Stimulated activated effector memory CD8-positive, alpha-beta T cell treated with anti-CD3 and anti-CD28 coated beads, Interleukin-12 subunit alpha, Interleukin-12 subunit beta, amount 100 ng/mL, for 72 hours (primary cell): ENCODE measurements at places on chromosomes 13 and 19.
A peak's percentile ranks its signal among the peaks of the same experiment; 100 is the strongest.

DNA sequence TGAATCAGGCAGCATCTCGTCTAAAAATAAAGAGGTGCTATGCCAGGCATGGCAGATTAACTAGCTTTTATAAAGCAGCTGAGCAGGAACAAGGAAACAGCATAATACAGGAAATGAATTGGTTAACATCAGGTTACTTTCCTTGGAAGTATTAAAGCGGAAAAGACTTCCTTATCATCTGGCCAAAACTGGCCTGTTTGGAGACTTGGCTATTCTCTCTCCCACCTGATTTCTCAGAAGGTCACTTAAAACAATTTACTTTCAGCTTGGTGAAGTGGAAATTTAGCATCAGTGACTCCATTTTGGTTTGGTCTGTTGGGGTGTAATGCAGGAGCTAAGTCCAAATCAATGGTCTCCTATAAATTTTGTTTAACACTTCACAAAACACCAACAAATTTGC is 191.6 kb downstream of the NUFIP1 start:
- DNase-seq: no peak

- DNase-seq: no peak
Measured at GRCh38 chr13:31090096-31090495, 71.6 kb downstream of the HSPH1 start.

DNA sequence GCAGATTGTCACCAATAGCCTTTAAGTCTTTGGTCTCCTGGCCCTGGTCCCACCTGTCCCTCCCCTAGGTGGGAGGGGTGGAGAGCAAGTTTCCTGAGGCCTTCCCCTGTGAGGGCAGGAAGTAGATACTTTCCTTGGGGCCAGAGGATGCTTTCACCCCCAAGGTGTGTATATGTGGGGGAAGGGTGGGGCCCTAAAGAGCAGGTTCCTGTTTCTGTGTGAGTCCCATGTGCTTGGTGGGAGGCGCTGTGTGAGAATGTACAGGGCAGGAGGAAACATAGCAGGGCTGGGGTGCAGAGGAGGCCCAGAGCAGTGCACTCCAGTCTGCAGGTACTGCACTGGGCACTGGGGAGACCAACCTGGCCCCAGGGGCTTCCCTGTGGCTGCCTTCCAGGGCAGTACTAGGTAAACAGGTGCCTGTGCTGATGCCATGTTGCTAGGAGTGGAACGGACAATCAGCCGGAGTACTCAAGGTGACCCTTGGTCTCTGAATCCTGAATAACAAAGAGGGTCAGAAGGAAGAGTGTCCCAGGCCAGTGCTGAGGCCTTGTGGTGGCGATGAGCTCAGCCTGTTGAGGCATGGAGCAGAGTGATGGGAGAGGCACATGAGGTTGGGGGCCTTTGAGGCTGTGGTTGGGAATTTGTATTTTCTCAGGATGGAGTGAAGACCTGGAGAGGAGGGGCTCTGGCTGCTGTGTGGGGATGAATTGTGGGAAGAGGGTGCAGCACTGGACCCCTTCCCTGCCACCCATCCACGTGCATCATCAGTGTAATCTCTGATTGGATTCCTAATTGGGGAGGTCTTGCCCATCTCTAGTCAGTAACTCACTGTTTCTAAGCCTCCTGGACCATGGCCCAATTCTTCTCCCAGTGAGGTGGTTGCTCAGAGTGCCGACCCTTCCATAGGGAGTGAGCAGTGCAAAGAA is 5.1 kb downstream of the EGLN2 start:
- no peak for DNase-seq

DNA sequence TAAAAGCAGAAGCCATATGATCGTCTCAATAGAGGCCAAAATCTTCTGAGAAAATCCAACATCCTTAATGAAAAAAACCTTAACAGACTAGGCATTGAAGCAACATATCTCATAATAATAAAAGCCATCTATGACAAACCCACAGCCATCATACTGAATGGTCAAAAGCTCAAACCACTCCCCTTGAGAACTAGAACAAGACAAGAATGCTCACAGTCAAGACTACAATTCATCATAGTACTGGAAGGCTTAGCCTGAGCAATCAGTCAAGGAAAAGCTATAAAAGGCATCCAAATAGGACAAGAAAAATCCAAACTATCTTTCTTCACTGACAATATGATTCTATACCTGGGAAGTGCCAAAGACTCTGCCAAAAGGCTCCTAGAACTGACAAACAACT is 2668.2 kb upstream of the PCDH20 start:
- DNase-seq: no peak

GRCh38 chr13:53782488-53782961 is 753.9 kb downstream of the OLFM4 start:
- DNase-seq: no peak

GRCh38 chr19:5578097-5578846 is 10.5 kb upstream of the TINCR start:
- peak; percentile 65 for DNase-seq

- DNase-seq: no peak
Measured at GRCh38 chr13:66794340-66795031, 435.6 kb downstream of the PCDH9 start.

DNA sequence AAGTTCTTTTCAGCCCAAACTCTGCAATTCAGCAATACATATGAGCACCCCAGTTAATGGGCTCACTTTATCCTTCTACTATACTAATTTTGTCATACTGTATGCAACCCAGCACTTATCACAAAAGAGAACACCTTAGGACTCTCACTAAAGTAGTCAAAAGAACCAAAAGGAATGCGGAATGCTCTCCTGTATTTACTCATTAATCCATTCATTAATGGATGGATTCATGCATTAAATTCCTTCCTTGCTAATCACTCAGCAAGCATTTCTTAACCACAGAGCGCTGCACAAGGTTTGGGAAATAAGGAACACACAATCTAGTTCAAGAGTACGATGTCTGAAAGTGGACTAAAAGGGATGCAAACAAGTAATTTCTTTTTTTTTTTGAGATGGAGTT is 12.8 kb upstream of the DOCK9 start:
- no peak for DNase-seq

DNA sequence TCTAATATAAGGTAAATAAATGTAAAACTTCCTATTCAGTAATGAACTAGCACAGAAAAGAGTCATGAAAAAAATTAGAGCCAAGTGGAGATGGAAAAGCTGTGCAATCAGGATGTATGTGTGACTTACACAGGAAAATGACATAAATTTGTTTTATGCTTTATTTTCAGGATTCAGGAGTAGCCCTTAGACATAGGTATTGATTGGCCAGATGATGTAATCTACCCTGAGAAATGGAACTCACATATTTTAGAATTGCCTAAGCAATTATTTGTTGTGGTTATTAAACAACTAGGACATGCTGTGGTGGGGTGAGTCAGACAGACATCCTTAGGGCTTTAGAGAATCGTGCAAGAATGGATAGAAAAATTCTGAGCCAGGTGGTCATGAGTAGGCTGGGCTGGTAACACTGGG is 110.6 kb downstream of the PCDH9 start:
- DNase-seq: no peak

DNA sequence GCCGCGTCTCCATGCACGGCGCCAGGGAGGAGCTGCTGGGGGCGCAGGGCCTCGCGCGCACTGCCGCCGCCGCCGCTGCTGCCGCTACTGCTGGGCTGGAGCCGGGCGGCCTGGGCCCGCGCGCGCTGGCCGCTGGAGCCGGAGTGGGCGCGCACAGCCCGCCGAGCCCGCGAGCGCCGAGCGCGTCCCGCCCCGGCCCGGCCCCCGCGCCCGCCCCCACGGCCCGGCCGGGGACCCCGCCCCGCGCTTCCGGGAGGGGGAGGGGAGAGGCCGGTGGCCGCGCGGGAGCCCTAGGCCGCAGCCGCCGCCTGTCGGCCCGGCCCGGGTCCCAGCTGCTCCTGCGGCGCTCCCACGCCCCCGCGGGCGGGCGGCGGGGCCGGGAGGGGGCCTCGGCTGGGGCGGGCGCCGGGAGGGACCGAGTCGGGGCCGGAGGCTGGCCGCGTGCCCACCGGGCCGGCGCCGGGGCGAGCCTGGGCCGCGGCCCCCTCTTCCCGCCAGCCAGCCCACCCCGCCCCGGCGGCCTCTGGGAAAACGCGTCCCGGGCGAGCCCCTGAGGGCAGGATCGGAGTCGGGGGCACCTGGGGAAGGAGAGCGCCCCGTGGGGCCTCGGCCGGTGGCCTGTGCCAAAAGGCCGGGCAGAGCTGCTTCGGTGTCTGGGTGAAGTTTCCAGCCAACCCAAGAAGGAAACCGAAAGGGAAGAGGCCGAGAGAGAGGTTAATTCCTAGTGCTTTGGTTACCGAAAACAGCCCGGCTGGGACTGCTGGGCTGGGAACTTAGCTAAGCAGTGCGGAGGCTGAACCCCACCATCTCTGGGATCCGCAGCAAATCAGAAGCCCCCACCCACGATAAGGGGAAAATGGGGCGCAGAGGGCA is at the start of gene STK24:
Gene STK24, minus strand, starts transcription at position 145 of the 873 bp plus-strand sequence. CDS start 321 bp downstream, outside the sequence.
- peak; percentile 66 for DNase-seq

- no peak for DNase-seq
Measured at GRCh38 chr19:55319785-55320184, 5.4 kb downstream of the TMEM150B start.

DNA sequence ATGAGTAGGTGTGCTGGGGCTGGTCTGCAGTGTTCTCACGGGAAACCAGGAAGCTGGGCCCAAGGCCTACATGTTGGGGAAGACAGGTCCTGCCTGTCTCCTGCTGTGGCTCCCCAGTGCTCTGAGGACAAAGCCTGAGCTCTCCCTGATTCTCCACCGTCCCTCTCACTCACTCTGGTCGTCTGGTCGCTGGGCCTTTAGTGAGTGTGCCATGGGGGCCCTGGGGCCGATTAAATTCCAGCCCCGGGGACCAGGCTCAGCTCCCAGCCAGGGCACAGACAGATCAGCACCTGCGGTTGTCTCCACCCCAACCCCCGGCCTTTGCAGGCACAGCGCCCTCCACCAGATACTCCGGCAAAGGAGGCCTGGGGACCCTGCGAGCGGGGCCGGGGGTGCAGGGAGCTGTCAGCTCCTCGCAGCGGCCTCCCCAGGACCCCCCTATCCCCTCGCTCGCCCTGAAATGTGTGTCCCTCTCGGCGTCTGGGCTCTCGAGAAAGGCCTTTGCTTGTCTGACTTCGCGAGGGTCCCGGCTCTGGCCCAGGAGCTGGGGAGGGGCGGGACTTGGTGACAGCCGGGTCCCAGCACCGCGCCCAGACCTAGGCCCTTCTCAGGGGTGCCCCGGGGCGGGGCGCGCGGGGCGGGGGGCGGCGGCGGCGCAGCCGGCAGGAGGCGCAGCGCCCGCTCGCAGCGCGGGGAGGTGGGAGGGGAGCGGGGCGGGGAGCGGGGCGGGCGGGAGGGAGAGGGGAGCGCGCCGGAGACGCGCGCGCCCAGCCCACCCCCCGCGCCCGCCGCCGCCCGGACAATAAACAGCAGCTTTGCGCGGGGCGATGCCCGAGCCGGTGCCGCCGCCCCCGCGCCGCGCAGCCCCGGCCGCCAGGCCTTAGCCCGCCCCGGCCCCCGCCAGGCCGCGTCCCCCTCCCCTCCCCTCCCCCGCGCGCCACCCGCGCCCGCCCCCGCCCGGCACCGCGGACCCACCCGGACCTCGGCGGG is at the start of gene PALM:
Gene PALM, plus strand, starts transcription at position 782 of the 990 bp plus-strand sequence. CDS start 212 bp downstream, outside the sequence.
- DNase-seq: no peak

DNA sequence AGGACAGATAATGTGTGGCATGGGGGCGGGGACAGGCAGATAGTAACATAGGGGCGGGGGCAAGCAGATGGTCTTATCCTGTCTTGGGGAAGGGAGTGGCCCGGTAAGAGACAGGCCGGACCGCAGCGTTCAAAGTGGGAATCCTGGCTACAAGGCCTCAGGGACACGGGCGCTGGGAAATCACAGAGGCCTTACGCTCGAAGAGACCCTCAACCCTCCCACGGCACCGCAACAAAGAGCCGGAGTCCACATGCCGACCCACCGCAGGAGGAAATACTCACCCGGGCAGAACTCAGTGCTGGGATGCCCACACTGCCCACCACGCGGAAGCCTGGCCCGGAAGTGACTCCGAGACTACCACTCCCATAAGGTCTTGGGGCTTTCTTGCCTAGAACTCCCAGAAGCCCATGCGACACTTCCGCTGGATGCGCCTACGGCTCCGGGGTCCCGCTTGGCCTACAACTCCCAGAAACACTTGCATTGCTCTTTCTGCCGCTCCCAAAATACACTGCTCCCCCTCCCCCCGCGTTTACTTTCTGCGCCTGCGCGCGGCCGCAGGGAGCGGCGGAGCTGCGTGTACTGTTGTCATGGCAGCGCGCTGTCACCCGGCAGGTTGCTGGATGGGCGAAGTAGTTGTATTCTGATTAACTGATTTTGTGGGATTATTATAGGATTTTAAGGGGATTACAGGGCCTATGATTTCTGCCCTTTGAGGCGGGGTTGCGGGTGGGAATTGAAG is at the start of gene CTU1:
Gene CTU1, minus strand, starts transcription at position 344 of the 739 bp plus-strand sequence. CDS start 3,840 bp downstream, outside the sequence.
- peak; percentile 99 for DNase-seq

DNA sequence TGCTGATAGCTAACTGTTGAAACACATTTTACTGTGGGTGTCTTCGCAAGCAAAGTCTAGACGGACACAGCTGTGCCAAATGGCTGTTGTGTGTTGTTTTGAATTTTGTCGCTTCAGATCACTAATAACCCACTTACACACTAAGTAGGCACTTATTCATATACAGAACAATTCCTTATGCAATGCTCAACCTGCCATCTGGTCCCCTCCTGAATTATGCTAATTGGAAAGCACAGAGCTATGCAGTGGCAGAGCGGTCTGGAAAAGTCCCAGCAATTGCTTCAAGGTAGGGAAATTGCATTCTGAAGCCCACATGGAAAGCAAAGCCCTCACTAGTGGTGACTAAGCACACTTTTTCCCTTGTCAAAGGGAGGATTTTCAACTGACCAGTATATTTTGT is 69.9 kb downstream of the C13orf42 start:
- DNase-seq: no peak

DNA sequence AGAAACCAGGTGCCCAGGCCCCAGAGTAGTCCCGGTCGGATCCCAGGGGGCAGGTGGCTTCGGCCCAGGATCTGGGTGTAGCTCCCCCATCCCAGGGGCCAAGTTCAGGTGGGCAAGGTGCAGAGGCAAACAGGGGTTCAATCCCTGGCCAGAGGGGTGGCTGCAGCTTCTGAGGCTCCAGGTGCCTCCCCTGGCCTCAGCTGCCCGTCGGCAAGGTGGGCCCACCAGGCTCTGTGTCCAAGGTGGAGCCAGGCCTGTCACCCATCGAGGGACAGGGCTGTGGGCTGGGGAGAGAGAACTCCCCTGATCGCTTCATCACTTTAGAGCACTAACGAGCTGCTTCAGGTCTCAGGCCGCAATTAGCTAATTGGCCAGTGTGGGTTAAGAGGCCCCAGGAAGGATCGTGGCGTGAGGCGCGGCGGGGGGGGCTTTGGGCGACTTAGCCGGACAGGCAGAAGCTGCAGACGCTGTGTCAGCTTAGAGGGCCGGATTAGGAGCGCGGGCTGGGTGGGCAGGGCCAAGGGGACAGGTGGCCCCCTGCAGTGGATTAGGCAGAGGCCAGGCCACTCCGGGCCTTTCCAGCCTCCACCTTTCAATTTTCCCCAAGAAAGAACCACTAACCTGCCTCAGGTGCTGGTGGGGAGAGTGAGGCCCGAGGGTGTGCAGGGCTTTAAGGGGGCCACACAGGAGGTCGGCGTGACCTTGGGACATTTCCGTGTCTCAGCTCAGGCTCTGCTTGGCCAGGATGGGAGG is 2.8 kb upstream of the RAX2 start:
- no peak for DNase-seq

DNA sequence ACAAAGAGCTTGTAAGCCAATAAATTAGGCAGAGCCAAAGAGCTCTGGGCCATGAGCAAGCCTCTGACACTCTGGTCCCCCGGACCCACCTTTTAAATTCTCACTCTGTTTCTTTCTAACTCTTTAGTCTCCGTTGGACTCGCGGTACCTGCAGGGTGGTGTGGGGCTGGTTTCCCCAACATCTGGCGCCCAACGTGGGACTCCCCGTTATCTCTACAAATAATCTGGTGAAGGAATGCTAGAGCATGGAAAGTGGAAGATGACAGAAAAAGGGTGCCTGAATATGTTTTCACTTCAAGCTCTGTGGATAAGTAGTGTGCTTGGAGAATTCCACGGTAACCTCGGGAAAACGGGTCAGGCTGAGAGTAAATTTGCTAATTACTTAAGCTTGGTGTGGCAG is 36.5 kb upstream of the CYP2B6 start:
- DNase-seq: no peak
